LoVo (cell line): ENCODE measurements at places on chromosomes 4 and X.
A peak's percentile ranks its signal among the peaks of the same experiment; 100 is the strongest.

DNA sequence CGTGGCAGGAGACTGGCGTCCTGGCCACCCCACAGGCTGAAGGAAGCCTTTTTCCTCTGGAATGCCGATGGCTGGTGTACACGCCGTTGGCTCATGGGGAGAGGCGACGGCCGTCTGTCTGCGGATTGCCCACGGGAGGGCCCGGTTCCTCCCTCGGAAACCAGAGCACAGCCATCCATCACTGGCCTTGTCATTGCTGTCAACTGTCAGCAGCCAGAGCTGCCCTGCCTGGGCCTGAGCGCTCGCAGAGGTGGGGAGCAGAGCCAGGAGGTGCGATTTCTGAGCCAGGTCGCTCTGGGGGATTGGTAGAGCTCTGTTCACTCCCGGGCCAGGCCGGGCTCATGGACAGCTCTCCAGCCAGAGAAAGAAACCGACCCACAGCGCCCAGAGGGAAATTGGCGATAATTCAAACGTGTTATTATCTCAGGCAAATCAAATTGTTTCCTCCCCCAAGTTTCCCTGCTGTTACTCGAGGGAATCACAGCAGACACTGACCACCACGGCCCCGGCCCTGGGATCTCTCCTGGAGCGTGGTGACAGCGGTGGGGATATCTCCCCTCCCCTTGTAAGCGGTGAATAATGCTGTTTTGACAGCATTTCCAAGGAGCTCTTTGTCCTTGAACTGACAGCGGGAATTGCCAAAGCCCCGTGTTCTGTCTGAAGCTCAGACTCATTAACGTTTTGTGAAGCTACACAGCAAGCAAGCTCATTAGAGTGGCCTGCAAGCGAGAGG is 220.9 kb upstream of the PSAPL1 start:
- DNase-seq = no peak

DNA sequence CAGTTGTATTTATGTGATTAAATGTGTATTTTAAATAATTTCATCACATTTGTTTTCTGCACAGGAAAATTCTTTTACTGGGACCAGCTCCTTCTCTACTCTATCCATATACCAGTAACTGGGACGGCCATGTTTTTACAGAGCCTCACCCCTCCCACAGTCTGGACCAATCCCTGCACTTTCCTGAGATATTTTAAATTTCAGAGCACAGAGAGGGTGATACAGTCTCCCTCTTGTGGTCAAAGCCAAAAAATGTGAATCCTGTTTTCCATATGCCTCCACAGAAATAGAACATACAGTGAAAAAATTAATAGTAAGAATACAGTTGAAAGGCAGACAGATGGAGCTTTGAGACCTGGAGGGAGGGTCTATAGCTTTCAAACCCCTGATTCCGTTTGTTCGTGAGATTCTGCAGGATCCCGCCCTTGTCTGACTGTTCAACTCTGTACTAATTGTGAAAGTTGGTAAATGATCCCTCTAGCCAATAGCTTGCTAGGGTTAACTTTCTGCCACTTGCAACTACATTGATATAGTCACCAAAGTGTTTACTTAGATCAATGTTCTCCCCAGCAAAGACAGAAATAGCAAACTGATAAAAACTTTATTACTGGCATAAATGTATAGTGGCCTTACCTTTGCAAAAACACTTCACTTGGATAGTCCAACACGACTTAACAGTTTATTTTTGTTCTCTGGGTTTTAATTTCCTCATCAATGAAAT is 172.2 kb downstream of the PPARGC1A start:
- DNase-seq = no peak

DNA sequence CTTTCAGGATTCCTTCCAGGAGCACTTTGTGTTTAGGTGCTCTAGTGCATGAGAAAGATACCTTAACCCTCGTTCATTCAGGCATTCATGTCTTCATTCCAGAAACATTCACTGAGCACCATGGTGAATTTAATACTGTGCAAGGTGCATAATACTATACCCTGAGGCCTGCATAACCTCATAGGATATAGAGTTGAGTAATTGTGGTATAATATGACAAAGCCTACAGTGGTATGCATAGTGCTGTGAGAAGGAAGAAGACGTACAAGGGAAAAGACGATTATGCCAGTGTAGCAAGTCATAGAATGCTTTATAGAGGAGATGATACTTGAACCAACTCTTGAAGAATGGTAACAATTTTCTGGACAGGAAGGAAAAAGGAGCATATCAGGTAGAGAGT is 34.3 kb downstream of the MTM1 start:
- DNase-seq = no peak

DNA sequence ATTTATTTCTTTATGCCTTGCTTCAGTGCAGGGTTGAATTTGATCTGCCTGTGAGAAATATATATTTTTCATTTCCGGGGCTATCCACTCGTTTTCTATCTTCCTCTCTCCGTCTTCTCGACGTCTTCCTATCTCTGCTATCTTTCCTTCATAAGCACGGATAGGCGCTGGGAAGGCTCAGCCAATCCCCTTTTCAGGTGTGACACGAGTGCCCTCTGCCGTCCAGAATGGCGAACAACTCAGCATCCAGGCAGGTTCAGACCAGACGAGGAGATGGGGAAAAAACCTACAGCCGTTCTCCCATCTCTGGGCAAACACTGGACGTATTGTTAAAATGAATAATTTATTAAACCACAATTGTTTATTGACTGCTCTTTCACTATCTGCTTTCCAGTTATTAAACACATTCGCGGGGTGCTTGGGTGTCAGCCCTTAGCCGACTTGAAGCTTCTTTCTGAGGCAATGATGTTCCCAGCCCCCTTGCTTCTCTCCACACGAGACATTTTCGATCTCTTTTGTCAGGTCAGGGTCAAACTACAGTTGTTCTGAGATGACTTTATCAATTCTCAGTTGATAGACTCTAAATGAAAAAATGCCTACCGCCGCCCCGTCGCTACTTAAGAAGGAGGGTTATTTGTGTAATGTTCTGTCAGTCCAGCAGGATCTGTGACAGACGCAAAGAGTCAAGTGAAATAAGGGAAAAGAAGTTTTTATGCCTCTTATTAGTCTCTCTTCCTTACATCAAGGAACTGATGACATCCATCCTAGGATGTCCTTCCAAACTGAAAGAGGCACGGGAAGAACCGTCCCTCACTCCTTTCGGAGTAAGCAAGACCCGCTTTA is 96.3 kb upstream of the NOCT start:
- peak; percentile 77 for DNase-seq

DNA sequence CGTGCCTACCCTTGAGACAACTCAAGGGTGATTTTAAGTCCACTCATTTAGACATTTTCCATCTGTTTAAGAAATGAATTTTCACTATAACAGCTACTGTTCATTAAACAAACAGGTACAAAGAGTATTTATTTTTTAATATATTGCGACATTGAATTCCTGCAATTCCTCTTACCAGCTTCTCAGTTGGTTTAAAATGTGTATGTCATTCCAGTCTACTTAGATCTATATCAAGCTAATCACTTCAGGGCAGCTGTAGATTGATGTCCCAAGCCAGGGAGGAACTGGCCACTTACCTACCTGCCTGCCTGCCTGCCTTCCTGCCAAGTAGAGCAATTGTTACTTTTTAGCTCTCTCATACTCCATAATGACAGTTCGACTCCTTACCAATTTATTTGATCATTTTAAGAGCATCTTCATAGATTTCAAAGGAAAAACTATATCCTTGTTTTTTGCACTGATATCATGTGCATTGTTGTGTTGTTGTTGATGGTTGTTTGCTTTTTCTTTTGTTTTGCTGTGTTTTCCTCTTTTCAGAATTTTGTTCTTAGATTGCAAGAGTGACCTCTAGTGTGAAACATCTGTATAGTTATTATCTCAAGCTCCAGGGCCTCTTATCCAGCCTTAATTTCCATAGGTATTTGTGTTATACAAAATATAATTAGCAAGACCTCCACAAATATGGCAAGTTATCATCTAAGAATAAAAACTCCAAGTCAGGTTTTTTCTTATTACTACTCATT is 120.9 kb upstream of the NRK start:
- no peak for DNase-seq

GRCh38 chr4:180528003-180528402 is 1715.2 kb upstream of the TENM3 start:
- DNase-seq = no peak

GRCh38 chr4:80532674-80533333 is 197.3 kb downstream of the CFAP299 start:
- no peak for DNase-seq

DNA sequence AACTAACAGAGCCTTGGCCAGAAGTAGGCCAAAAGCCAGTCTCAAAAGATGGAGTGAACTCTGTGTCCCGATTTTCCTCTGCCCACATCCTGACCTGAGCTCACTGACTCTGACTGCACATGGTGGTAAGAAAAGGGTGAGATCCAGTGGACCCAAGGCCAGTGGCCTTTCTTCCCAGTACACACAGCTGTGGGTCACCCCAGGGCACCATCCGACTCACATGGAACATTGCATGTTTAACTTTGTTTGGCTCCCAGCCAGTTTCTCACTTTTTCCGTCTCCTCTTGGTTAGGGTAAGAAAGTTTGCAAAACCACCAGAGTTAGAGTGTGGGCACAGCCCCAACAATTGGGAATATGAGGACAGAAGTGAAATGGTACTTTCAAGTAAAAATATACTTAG is 69.8 kb downstream of the GAB1 start:
- DNase-seq = no peak

- no peak for DNase-seq
These were observed 18.9 kb downstream of the TSPAN5 start for GRCh38 chr4:98639523-98639922.

- no peak for DNase-seq
These were observed 69.7 kb downstream of the FAT1 start for GRCh38 chr4:186653969-186654368.

DNA sequence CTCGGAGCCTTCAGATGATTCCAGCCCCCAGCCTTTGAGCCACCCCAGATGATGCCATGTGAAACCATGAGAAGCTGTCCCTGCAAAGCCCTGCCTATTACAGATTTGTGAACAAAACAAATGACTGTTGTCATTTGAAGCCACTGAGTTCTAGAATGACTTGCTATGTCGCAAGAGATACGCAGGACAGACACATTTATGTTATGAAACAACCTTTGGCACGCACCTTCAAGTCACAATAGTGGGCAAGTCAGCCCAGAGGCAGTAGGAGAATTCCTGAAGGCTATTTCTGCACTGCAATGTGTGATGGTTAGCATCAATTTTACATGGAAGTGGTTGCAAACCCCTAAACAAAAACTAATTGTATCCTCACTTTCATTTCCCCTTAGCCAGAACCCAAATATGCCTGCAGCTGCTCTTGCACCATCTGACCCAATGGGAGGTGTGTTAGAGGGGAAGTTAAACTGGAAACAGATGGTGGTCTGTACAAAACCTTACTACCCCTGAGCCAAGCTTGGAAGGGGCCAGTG is 174.4 kb upstream of the ATP6AP2 start:
- no peak for DNase-seq

GRCh38 chr4:3123181-3123671 is 48.7 kb downstream of the HTT start:
- DNase-seq = no peak

- no peak for DNase-seq
These were observed 47.9 kb downstream of the TEX13B start for GRCh38 chrX:107934262-107934661.

DNA sequence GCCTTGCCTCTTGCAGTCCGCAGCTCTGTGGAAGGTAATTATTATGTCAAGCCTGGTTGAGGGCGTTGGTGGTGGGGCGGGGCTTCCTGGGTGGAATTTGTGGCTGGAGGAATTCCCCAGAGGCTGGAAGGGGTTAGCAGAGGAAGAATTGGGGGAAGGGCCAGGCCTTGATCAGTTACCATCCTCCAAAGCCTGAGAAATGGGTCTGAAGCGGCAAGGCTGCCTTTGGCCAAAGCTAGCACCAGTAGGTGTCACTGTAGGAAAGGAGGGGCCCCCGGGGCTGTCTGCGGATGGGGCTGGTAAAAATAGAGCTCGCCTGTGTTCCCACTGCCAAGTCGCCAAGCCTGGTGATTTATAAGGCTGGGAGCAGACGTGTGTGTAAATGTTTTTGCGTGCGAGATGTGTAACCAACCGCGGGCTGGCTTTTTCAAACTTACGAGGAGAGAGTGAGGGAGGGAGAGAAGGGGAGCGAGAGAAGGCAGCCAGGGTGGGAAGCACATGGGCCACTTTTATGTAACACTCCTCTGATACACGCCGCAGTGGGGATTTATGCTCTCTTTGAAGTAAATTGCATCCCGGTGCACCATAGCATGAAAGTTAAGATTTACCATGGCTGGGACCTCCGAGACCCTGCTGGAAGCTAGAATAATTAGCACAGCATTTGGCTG is 367.0 kb downstream of the BCOR start:
- DNase-seq = peak; percentile 7

- DNase-seq = no peak
These were observed 25.2 kb downstream of the MANBA start for GRCh38 chr4:102735582-102735981.

DNA sequence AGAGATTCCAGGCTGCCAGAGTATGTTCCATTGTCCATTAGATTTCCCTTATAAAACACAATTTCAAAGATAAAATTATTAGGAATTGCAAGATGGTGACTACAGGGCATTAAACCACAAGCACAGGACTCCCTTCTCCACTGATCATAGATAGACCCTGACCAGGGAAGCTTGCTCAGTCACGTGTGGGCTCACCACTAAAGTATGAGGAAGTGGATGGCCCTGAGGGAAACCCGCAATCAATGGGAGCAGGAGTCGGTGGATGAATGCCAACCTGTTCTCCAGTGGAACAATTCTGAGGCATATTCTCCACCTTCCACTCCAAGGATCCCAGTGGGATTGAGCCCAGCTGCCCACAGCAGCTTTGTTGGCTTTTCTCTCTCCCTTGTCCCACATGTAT is 515.7 kb downstream of the BCOR start:
- peak; percentile 12 for DNase-seq

- no peak for DNase-seq
These were observed 185.3 kb upstream of the BCOR start for GRCh38 chrX:40282946-40283660.

- DNase-seq = no peak
These were observed 942.2 kb downstream of the TRAM1L1 start for GRCh38 chr4:116143198-116143597.

DNA sequence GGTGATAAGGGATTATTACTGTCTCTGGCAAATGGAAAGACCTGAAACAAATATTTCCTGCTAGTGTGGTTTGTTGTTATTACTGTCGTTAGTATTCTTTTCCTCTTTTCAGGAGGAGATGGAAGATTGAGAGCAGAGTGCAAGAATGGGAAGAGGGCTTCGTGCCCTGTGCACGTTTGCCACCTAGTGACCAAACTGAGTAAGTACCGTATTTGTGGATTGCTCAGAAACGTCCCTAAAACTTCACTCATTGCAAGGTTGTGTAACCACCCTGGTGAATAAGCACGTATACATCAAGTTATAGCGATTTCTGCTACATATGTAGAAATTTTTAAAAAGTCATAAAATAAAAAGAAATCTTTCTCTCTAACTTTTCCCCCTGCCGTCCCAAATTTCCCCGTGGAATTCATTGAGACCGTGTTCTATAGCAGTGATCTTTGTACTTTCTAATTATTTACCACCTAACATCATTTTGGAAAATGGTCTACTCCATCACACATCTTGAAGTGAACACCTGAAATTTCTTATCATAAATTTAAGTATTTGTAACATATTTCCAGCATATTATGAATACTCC is 24.3 kb downstream of the LINC00632 start:
- peak; percentile 11 for DNase-seq

GRCh38 chr4:113772319-113772718 is 10.8 kb upstream of the CAMK2D start:
- DNase-seq = no peak

- DNase-seq = no peak
These were observed 54.7 kb downstream of the TMEM131L start for GRCh38 chr4:153520801-153521329.
